HTR-8/SVneo (cell line): ENCODE measurements at places on chromosomes 2 and 18.

- DNase-seq, result no peak
Measured at GRCh38 chr2:234858790-234859329, 93.0 kb upstream of the SH3BP4 start.

DNA sequence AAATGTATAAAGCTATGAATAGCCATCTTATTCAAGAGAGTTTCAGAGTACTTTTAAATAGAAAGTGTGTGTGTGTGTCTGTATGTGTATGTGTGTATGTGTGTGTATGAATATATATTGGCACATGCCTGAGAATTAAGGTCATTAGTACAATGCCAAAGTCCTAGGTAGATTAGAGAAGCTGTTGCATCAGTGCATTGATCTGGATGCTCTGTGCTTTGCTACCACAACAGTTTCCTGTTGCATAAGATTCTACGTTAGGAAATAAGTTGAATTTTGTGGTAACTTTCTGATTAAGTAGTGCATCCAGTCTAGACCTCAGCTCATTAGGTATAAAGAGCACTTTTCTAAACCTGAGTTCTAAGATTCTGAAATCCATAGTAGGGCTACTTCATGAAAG is 1102.8 kb upstream of the KLHL29 start:
- DNase-seq, result no peak

- no peak for DNase-seq
Measured at GRCh38 chr2:110732422-110733413, at the start of gene ACOXL. Gene ACOXL, plus strand, starts transcription at chr2:110732573. Its CDS starts 35,817 bp downstream, at chr2:110768390.

- DNase-seq, result no peak
Measured at GRCh38 chr18:57624988-57625387, 3.4 kb upstream of the NARS1 start.
